CD4-positive, alpha-beta T cell treated with Interleukin-15 for 4 hours (primary cell): ENCODE measurements at places on chromosomes 13 and 19.

DNA sequence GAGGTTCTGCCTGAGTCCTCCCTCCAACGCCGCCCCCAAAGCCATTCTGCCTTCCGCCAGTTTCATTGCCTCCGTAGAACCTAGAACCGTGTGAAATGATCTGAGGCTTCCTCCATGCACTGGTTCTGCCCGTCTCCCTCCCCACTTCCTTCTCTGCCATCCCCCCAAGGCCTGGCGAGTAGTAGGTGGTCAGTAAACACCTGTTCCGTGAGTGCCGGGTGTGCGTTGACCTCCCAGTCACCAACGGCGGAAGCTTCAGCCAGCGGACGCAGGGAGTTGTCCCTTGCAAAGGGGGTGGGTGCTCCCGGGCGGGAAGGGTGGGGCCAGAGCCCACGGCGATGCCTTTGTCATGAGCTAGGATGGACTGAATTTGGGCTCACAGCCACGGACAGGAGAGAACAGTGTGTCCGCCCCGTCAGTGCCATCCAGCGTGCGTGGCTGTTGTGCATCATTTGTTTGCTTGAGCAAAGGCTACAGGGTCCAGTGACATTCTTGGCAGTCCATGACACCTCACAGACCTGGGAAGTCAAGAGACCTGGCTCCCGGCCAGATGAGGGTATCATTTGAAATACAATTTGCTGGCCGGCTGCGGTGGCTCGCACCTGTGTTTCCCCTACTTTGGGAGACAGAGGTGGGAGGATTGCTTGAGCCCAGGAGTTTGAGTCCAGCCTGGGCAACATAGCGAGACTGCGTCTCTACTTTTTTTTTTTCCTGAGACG, 43.1 kb downstream of the NFIC start:
- DNase-seq = no peak

GRCh38 chr13:42707586-42707985, 73.8 kb upstream of the FAM216B start:
- no peak for DNase-seq

DNA sequence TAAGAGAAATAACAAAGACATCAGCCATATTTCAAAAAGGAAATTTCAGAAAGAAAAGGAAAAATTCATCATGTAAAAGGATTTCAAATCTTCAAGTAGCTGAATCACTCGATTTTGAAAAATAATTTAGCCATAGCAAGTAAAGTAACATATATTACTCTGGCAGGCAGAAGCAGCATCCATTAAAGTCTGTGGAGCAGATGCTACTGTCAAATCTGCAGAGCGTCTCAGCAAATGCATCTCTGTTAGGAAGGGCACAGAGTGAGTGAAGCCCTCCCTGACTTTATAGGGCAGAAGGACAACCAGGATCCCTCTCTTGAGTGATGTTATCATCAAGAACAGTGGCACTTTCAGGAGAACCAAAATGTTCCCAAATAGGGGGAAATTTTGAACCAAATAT, 445.5 kb downstream of the EFNB2 start:
- DNase-seq = no peak

GRCh38 chr19:48400018-48400742, 6.7 kb downstream of the GRIN2D start:
- DNase-seq = no peak

- DNase-seq = no peak
These were observed 689.3 kb upstream of the ATXN8OS start for GRCh38 chr13:69418319-69418718.

DNA sequence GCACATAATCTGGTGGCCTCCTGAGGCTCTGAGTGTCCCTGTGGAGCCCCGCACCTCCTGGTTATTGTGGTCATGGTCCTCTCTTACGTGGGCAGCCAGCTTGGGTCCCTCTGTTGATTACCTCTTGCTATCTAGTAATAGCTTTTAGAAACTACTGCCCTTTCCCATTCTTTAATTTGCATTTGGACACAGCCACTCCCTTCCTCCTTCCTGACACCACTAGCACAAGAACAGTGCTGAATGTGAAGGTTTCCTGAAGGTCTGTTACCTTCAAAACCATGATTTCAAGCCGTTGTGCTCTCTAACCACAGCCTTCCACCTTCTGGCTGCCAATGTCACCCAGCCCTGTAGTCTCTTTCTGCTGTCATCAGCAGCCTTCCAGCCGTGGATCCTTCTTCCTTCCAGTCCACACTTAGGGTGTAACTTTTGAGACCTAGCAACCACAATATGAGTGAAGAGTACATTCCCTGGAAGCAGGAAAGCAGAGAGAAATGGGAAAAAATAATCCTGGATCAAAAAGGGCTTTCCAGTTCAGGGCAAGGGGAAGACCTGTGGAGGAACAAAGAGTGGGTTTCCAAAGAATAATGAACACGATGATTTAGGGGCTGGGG, 130.9 kb downstream of the FRY start:
- DNase-seq = no peak

GRCh38 chr13:103815619-103816018, 749.4 kb upstream of the SLC10A2 start:
- DNase-seq = no peak

DNA sequence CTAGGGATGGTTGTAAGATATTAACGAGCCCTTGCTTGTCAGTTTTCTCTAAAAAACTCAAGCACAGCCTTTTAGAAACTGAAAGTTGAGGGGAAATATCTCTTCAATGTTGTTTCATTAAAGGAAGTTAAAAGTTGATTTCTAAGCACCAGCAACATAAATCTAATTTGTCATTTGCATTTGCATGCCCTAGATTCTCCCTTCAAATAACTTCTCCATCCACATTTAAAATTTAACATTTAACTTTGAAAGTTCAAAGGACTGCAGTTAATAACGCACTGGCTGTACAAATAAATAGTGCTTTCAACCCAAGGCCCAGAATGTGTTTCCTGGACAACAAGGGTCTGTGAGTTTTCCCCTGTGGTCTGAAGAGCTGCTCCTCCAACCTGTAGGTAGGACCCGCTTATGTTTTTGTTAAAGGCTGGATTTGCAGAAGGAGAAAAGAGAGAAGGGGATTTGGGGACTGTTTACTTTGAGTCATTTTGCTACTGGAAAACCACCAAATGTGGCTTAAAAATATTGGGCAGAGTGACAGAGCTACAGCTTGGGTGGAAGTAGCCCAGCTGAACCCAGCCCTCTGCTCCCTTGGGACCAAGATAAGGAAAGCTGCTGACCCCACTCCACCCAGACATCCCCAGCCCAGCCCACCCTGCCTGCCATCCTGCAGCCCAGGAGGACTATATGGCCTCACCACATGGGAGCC, 39.8 kb downstream of the TNFRSF19 start:
- DNase-seq = no peak

DNA sequence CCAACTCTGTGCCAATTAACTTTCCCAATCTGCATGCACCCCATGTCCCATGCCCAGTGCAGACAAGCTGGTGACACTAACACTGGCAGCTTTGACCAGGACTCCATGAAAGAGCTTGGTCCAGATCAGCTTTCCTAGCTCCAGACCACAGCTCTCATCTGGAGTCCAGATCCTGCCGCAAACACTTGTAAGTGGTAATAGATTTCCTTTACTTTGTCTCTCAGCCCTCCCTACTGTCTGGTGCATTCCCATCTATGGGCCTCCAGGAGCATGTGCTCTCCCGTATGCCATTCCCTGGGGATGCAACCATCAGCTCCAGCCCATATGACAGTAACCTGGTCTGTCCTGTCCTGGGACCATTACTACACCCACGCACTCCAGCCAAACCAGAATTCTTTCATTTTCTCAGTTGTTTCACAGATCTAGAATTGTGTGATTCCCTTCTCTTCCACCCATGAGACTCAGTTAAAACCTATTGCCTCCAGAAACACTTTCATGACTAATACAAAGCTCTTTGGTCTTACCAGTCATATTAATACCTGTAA, 4.9 kb upstream of the STARD13 start:
- DNase-seq = no peak

- no peak for DNase-seq
These were observed 108.4 kb downstream of the KLF5 start for GRCh38 chr13:73167028-73167820.

DNA sequence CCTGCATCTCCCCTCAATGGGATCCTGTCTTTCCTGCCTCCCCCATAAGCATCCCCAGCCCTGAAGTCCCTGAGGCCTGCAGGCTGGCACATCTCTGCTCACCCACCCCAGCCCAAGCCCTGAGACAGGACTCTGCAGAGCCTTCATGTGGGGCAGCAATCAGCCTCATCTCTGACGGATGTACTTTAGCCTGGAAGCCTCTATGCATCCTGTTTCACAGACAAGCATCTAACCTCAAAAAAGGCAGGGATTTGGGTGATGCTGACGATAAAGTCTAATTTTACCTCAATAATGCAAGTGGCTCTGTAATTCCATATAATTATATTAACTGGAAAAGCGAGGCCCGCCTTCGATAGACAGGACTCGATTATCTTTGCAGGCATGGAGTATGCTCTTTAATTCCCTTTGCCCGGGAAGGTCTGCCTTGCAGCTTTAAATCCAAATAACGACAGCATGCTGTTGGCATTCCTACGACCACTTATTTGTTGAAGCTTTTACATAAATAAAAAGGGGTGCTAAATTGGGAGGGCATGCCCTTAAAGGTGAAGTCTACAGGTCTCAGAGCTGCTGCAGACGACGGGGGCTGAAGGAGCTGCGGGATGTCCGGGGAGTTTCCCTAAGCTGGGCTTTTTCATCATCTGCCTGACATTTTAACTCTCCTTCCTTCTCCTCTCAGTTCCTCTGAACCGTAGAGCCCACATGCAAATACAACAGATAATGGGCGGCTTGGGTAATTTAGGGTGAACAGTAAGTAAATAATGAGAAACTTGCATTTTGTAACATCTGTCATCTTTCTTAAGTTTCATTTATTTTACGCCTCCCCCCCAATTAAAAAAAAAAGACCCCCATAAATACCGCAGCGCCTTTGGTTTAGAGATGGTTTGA, 211.5 kb downstream of the URI1 start:
- DNase-seq = no peak

DNA sequence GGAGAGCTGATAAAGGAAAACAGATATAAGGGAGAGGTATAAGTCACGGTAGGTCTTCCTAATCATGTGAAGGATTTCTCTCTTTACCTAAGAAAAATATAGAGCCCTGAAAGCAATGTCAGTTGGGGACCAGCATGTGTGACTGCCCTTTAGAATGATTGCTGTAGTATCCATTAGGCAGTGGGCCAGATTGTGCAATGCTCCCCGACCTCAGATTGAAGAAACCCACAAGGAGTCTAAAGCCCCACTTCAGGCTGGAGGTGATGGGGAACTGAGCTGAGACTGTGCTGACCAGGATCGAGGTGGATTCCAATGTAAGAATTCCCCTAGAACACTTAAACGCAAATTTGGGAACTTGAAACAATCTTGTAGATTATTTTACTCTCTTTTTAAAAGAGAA, 614.4 kb downstream of the LIG4 start:
- no peak for DNase-seq

- no peak for DNase-seq
These were observed 4.6 kb upstream of the SCEL start for GRCh38 chr13:77530875-77531274.

DNA sequence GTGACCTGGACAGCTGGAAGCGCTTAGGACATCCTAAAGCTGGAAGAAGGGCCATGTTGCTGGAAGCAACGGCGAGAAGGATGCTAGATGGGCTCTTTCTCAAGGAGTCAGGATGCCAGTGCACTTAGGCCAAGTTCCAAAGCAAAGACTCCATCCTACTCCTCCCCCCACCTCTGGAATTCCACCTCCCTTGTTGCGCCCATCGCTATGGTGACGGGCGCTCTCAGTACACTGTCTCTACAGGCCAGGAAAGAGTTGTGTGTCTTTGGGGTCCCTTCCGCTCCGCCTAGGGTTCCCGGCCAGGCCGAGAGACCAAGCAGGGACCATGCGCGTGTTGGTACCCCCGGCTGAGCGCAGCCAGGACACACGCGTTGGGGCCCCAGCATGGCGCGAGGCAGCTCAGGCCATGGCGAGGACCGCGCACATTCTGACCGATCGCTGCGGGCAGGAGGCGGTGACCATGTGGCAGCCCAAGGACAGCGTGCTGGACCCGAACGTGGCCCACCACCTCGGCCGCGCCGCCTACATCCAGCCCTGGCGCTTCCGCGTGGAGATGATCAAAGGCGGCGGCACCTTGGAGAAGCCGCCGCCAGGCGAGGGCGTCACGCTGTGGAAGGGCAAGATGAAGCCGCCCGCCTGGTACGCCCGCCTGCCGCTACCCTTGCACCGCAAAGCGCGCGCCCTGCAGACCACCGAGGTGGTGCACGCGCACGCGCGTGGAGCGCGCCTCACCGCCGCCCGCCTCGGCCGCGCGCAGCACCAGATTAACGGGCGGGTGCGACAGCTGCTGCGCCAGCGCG, 31.0 kb upstream of the SLC1A6 start:
- DNase-seq = no peak

DNA sequence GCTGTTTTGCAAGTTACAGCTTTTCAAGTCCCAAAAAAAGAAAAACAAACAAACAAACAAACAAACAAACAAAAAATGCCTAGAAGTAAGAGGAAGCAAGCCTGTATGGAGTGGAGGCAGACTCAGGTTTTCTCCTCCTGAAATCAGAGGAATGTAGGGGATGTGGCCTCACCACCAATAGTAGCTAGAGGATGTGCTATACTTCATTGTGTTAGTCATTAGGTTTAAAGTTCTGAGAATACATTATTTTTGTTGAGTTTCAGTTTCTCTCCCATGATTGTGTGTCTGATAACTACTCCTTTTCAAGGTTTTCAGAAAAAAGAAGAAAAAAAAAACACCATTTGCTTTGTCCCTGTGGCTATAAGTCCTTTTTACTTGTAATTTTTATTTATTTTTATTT, 524.5 kb downstream of the GPC6 start:
- no peak for DNase-seq

GRCh38 chr13:110593430-110594130, 21.8 kb upstream of the NAXD start:
- DNase-seq = peak; percentile 37

DNA sequence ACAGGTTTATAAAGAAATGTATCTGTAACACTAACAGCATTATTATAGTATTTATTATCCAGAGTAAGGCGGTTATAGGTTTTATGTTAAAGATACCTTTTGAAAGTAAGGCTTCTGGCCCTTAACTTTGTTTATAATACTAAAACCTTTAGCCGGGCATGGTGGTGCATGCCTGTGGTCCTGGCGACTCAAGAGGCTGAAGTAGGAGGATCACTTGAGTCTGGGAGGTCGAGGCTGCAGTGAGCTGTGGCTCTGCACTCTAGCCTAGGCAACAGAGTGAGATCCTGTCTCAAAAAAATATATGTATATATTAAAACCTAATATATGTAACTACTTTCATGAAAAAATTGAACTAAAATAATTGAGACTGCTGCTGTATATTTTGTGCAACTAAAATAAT, 98.7 kb upstream of the KLF5 start:
- no peak for DNase-seq

GRCh38 chr13:102122147-102122546, 279.7 kb downstream of the FGF14 start:
- no peak for DNase-seq

DNA sequence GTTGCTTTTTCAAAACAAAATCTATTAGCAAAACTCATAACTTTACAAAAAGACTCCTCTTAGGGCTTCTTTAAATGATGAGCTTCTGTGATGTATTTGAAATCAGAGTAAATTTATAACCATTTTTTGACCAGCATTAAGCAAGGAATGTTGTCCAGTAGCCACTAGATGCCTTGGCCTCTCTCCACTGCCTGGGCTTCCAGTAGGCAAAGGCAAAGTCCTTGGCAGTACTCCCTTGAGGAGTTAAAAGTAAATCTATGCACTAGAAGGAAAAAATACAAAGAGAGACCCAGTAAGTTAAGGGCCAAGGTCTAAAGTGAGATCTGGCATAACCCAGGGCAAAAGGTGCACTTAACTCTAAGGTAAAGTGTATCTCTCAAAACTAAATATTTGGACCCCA, 9.5 kb downstream of the SERPINE3 start:
- no peak for DNase-seq

GRCh38 chr13:52447354-52447753, 3.1 kb downstream of the VPS36 start:
- no peak for DNase-seq

- DNase-seq = no peak
These were observed 48.6 kb upstream of the TCF3 start for GRCh38 chr19:1700733-1701663.
